ENCODE measurements at places on chromosomes 13 and 19.

DNA sequence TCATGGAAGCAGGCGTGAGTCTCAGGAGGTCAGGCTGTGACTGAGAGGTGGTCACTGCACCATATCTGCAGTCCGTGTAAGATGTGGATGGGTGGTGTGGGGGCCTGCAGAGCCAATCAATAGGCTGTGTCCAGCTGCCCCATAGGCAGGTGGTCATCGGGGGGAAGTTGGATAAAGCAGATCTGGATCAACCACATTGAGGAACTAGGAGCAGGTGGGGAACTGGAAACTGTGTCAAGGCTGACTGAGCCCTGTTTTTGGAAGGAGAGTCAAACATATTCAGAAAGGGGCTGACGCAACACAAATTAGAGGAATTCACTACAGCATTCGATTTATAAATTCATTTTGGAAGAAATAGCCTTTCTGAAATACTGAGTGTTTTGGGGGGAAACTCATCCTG is 15.0 kb downstream of the CLEC4M start:
- DNase-seq = no peak

DNA sequence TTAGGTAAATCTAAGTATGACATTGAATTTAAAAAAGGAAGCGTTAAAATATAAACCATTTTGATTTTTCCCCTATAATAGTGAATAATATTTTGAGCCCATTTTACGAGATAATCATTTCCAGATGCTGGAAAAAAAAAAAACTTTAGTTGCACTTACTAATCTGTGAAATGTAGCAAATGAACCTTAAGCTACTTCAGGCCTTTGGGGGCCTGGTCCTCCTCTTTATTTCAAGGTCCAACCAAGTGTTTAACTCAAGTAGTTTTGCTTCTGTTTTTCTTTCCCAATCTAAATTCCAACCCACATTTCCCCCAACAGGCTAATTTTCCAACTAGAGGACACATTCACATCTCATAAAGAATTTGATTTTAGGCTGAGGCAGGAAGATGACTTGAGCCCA is 101.2 kb downstream of the TNFRSF19 start:
- DNase-seq = no peak

GRCh38 chr13:35475212-35475959 is 1.1 kb downstream of the MAB21L1 start:
- DNase-seq = no peak

- DNase-seq = no peak
Measured at GRCh38 chr13:65336916-65337315, 1893.2 kb downstream of the PCDH9 start.

DNA sequence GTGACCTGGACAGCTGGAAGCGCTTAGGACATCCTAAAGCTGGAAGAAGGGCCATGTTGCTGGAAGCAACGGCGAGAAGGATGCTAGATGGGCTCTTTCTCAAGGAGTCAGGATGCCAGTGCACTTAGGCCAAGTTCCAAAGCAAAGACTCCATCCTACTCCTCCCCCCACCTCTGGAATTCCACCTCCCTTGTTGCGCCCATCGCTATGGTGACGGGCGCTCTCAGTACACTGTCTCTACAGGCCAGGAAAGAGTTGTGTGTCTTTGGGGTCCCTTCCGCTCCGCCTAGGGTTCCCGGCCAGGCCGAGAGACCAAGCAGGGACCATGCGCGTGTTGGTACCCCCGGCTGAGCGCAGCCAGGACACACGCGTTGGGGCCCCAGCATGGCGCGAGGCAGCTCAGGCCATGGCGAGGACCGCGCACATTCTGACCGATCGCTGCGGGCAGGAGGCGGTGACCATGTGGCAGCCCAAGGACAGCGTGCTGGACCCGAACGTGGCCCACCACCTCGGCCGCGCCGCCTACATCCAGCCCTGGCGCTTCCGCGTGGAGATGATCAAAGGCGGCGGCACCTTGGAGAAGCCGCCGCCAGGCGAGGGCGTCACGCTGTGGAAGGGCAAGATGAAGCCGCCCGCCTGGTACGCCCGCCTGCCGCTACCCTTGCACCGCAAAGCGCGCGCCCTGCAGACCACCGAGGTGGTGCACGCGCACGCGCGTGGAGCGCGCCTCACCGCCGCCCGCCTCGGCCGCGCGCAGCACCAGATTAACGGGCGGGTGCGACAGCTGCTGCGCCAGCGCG is 31.0 kb upstream of the SLC1A6 start:
- no peak for DNase-seq

DNA sequence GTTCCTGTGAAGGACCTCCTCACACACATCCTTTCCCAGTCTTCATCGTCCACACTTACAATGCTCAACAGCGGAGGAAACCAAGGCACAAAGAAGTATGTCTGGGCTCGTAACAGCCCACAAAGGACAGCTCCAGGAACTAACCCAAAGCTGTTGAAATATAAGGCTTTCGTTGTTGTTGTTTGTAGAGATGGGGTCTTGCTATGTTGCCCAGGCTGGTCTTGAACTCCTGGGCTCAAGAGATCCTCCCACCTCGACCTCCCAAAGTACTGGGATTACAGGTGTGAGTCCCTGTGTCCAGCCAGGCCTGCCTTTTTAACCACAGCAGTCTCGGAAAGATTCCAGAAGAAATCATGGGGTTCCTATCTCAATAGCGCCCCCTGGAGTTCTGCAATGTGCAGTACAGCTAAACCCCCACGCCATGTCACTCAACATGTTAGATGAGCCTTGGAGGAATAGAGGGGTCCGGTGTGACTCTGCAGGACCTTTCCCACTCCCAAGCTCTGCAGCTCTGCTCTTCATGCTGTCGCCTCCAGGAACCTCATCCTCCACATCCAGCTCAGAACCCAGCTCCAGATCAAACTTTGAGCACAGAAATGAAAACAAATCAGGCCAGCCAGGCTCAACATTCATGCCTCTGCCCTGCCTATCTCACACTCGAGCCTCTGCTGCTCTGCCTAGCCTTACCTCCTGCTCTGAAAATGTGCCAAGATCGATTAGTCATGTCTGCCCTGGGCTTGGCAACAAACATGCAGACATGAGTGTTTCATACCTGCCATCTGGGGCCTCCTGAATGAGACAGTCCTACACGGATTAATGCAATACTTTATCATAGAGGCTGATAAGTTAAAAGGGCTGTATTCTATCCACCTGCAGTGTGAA is 7.5 kb downstream of the PLA2G4C start:
- DNase-seq = no peak

- DNase-seq = no peak
Measured at GRCh38 chr19:12647490-12648071, 19.0 kb downstream of the MAN2B1 start.

DNA sequence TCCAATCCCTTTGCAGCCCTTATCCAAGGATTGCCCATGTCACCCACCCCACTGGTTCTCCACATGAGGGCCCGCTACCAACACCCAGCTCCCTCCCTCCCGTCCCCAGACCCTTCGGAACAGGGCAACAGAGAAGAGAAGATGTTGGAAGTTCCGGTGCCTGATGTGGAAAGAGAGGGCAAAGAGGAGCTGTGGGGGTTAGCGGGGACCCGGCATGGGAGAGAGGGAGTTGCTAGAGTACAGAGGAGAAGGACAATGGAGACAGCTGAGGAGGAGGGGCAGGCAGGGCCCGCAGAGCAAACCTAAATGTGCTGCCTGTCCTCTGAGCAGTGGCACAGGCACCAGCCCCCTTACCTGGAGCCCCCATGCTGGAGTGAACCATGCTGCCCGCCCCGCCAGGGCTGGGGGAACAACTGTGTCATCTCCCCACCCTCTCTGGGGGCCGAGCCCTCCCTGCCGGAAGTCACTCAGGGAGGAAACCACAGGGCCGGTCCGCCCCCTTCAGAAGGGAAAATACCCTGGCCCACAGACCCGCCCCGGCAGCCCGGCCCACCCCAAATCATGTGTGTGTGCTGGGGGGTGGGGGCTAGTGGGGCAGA is at the start of gene POU2F2:
POU2F2 (minus strand) TSS at position 417 of the 599 bp plus-strand sequence; CDS start at position 382, 35 bp downstream.
- DNase-seq = no peak

DNA sequence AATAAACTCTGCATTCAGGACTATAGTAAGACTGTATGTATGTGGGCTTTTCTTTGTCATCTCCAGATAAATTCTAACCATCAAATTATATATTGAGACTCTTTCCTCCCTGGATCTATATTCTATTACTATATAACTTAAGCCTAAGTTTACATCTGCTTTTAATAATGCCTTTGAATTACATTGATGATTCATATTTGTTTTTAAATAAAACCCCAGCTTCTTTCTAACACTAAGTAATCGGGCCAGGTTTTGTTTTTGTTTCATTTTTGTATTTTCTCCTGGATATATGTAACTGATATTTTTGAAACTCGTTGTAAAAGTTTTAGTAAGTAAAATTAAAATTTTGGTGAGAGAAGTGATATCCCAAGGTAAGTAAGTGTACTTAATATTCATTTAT is 1599.1 kb downstream of the PCDH9 start:
- no peak for DNase-seq

DNA sequence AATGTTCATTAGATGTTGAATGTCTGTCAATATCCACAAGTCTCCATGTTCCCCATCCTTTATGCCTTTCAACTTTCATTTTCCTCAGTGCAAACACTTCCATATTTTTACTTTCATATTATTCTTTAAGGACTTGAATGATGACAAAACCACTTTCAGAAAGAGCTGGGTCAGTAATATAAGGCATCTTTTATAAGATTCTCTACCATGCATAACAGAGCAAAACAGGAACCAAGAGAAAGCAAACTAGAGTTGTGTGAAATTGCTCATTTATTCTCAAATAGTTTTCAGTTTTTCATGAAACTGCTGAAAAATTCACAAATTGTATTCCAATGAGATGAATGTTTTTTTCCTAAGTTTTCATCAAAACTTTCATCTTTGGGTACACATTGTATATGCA is 1247.6 kb downstream of the PCDH17 start:
- DNase-seq = no peak

DNA sequence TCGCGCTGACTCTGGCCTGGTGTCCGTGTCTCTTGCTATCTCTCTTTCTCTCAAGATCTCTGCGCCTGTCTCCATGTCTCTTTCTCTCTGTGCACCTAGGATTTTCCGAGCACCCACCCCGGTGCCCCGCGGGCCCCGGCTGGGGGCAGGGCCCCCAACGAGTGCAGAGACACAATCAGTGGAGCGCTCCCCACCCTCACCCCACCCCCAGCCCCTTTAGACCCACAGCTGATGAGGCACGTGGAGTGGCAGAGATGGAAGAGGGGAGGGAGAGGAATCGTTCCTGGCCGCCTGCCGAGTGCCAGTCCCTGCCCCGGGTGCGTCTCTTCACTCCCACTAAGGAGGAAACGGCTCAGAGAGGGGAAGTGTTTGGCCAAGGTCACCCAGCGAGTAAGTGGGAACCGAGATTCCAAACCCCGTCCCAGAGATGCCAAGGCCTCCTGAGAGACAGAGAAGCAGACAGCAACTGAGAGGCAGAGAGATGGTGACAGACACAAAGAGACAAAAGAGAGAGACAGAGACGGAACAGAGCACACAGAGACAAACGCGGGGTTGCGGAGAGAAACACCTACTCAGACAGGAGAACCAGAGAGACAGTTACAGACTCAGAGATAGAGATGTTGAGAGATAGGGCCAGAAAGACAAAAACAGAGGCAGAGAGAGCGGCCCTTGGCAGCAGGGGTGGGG is 626 bp upstream of the BCL3 start:
- DNase-seq = no peak

DNA sequence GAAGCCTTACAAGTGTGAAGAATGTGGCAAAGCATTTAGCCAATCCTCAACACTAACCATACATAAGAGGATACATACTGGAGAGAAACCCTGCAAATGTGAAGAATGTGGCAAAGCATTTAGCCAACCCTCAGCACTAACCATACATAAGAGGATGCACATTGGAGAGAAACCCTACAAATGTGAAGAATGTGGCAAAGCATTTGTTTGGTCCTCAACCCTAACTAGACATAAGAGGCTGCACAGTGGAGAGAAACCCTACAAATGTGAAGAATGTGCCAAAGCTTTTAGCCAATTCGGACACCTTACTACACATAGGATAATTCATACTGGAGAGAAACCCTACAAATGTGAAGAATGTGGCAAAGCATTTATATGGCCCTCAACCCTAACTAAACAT is 18.2 kb downstream of the ZNF726 start:
- no peak for DNase-seq

DNA sequence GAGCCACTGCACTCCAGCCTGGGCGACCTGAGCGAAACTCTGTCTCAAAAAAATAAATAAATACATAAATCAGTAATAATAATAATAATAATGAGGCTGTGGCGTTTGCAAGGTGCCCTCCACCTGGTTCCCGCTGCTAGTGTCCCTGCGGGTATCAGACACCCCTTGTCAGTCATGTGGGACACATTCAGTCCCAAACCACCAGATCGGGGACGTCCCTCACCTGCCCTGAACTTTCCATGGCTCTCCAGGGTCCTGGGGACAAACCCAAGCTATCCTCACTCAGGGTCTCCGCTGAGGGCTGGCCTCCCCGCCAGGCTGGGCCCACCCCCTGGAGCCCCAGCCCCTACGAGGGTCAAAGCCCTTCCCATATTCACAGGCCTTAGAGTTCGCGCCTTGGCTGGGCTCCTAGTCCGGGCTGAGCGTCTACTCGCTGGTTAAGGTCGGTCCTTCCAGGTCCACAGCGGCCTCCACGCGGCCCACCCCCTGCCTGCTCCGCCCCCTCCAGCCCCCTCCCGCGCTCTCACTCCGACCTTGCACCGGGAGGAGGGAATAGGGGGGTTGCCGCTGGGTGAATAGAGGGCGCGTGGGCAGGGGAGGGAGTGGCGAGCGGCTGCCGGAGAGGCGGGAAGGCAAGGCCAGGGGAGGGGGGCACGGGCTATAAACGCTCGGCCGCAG is 349 bp upstream of the KISS1R start:
- no peak for DNase-seq

DNA sequence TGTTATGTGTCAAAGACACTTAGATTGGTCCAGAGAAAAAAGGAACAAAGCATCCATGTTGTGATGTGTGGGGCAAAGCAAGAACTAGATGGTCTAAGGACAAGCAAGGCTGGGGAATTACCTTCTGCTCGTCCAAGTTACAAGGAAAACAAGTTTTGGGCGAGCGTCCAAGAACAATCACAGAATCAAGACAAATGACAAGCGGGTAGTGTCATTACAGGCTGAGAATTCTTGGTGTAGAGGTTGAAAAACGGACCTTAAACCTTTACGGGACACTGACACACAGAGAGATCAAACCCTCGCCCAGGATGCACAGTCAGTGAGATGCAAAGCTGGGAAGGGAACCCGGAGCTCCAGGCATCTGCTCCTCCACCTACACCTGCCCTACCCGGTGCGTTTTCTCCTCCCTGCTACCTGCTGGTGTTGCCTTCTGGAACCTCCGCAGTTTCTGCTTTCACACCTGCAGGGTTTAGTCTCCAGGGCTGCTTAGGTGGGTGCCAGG is 515 bp upstream of the ZNF324B start:
- no peak for DNase-seq

GRCh38 chr13:89486065-89486464 is 1814.9 kb downstream of the SLITRK5 start:
- no peak for DNase-seq

Data from NCI-H2107 (cell line).